Activated B cell treated with CpG ODN at 0.5 μM for 24 hours (primary cell): ENCODE measurements at places on chromosomes 3 and 15. TPM values are rescaled to one million over a fixed set of nuclear protein-coding genes. Genes with fewer than 3 reads are reported as not detected.

Gene RAD51
- 2.6 and 4.1 TPM in 2 replicates for total RNA-seq

Gene MLH1
- total RNA-seq = 45.8 and 46.2 TPM in 2 replicates

Gene GOLGA6L7
- not detected in 2 replicates for total RNA-seq

DNA sequence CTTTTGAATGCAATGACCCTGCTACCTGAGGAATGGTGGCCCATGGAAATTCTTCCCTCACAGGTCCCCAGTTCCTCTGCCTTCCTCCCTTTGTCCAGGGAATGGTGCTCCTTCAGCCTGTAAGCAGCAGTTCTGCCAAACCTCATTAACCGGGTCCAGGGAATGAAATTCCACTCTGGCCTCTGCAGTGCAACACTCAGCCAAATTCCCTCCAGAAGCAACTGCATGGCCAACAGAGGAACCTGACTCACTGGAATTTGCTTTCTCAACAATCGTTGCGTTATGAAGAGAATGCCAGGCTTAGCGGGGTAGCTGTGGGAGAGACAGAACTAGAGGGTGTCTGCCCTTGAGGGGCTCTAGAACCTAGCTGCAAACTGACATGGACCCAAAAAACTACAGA lies 449.4 kb upstream of the PROK2 start:
- no peak overlapping the region for H3K27ac ChIP-seq
- H3K27me3 ChIP-seq = peaks cover 10% of the 10 kb centered on the region
- peaks cover 14% of the 10 kb centered on the region for H3K4me1 ChIP-seq
- H3K4me3 ChIP-seq = no peak overlapping the region

DNA sequence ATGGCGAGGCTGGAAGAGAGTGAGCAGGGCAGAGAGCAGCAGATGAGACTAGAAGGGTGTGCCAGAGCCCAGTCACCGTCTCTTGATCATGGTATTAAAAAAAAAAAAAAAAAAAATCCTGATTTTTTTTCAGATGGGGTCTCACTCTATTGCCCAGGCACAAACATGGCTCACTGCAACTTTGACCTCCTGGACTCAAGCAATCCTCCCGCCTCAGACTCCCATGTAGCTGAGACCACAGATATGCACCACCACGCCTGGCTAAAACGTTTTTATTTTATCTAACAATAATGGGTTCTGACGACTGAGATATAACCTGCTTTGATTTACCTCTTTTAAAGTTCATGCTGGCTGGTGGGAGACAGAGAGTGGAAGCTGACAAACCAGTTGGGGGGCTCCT lies 4.0 kb downstream of the GNB4 start:
- H3K4me1 ChIP-seq = peaks cover 38% of the 10 kb centered on the region
- no peak overlapping the region for H3K27ac ChIP-seq
- peaks cover 20% of the 10 kb centered on the region for H3K36me3 ChIP-seq
- no peaks in the 10 kb centered on the region for H3K27me3 ChIP-seq

GRCh38 chr3:78140274-78140673 lies 1100.4 kb downstream of the ROBO2 start:
- H3K27ac ChIP-seq = no peak overlapping the region
- no peak for DNase-seq
- H3K4me3 ChIP-seq = no peak overlapping the region
- no peaks in the 10 kb centered on the region for H3K27me3 ChIP-seq

GRCh38 chr3:35780800-35781199 lies 141.5 kb downstream of the ARPP21 start:
- H3K36me3 ChIP-seq = no peaks in the 10 kb centered on the region
- peaks cover 8% of the 10 kb centered on the region for H3K4me1 ChIP-seq
- no peaks in the 10 kb centered on the region for H3K27me3 ChIP-seq

GRCh38 chr3:117161816-117162215 lies 452.2 kb downstream of the TUSC7 start:
- no peak overlapping the region for H3K4me3 ChIP-seq
- H3K36me3 ChIP-seq = no peaks in the 10 kb centered on the region
- H3K27ac ChIP-seq = no peak overlapping the region
- H3K4me1 ChIP-seq = no peaks in the 10 kb centered on the region
- DNase-seq = no peak
- no peaks in the 10 kb centered on the region for H3K27me3 ChIP-seq

- H3K4me3 ChIP-seq = no peak overlapping the region
- H3K27ac ChIP-seq = no peak overlapping the region
- DNase-seq = no peak
- H3K4me1 ChIP-seq = peaks cover 23% of the 10 kb centered on the region
These were observed 100.0 kb downstream of the ARPP21 start for GRCh38 chr3:35739181-35739809.

DNA sequence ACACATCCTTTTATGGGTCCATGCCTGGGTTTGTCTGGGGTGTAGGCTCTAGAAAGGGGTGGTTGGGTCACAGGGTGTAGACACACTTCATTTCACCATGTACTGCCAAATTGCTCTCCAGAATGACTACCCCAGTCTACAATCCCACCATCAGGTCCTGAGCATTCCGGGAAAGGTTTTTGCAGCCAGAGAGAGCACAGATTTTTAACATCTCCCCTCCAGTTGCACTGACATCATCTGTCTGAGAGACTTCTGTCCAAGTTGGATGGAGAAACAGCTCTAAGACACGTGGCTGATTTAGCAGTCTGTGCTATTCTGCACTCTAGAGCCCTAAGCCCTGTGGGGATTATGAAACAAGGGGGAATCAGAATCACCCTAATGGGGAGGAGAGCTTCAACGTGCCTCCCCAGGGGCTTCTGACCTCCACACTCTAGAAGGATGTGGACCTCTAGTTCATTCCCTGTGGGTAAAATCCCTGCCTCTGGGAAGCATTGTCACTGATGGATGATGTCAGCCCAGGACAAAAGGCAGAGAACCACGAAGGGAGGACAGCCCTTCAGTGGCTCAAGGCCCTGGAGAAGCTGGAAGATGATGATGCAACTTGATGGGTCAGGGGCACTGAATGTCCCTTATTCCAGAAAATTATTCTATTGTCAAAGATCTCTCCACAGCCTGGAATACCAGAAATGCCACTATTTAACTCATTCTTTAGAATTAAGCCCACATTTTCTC lies 71.5 kb downstream of the CD200R1L start:
- no peak overlapping the region for H3K27ac ChIP-seq
- no peaks in the 10 kb centered on the region for H3K36me3 ChIP-seq
- peaks cover 43% of the 10 kb centered on the region for H3K4me1 ChIP-seq
- no peaks in the 10 kb centered on the region for H3K27me3 ChIP-seq
- no peak for DNase-seq

DNA sequence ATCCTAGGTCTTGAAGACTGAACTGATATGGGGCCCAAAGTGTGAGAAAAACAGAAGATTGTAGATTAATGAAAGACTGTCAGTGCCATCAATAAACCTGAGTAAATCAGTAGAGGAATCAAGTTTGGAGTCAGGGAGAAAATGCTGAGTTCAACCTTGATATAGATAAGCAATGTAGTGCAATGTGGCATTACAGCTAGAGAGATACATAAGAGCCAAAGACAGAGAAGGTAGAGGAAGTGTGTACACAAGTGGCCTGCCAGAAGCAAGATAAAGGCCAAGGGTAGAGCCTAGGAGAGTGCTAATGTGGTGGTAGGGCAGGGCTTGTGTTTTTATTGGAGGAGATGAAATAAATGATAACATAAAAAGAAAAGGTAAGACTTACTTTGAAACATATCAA lies 26.0 kb upstream of the EID1 start:
- H3K27ac ChIP-seq = no peak overlapping the region
- H3K36me3 ChIP-seq = no peaks in the 10 kb centered on the region
- no peak overlapping the region for H3K4me3 ChIP-seq
- H3K4me1 ChIP-seq = no peaks in the 10 kb centered on the region
- no peak for DNase-seq

- H3K27me3 ChIP-seq = no peaks in the 10 kb centered on the region
- H3K27ac ChIP-seq = no peak overlapping the region
- H3K4me1 ChIP-seq = peaks cover 57% of the 10 kb centered on the region
These were observed 121.5 kb downstream of the PLCL2 start for GRCh38 chr3:17006132-17006852.

GRCh38 chr3:161818106-161818505 lies 321.5 kb downstream of the OTOL1 start:
- no peak overlapping the region for H3K4me3 ChIP-seq
- no peaks in the 10 kb centered on the region for H3K27me3 ChIP-seq
- H3K27ac ChIP-seq = no peak overlapping the region
- no peaks in the 10 kb centered on the region for H3K4me1 ChIP-seq
- H3K36me3 ChIP-seq = no peaks in the 10 kb centered on the region
